ENCODE measurements at places on chromosomes 3 and 15.

DNA sequence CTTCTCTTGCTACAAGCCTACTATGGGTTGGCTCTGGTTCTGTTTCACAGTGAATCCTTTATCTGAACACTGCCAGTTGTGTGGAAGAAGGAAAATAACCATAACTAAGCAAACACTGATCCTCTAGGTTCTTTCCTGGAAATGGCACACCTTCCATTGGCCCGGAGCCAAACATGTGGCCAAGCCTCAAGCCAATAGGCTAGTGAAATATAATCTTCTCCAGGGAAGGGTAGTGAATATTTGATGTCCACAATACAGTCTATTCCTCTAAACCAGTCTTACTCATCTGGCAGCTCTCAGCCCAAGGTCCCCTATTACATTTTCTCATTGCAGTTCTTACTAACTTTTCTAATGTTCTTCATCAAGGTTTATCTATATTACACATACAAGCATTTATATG, 921.3 kb downstream of the TUSC7 start:
- DNase-seq: peak; percentile 52

DNA sequence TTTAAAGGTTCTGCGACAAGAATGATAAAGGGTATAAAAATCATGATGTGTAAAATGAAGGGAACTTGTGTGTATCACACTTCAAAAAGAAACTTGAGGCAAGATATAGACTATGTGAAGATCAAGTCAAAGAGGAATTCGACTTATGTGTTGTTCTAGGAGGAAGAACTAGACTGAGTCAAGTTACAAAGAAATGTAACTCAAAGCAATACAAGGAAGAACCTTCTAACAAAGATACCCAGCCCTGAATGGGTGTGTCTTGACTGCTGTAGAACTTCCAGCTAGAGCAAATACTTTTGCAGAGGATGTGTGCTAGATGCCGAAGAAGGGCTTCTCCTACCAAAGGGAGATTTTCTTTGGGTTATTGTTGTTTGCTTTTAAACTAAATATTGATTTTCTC, 2.4 kb downstream of the SLC49A4 start:
- DNase-seq: no peak

DNA sequence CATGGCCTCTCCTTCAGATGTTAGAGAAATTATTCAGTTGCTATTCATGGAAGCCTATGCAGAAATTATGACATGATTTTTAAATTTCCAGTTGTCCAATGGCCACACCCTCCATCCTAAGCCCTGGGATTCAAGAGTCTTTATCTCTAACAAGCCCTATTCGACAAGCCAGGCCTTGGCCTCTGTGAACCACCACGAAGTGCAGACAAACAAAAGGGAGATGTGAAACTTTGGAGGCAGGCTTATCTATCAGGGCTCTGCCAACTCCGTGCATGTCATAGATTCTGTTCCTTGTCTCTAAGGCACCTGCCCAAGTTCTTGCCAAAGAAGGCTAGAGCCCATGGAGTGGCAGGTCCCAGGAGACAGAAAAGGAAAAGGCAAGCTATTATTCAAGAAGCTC, 212.4 kb upstream of the ADAMTS9 start:
- DNase-seq: no peak

GRCh38 chr3:154013736-154014135, 107.5 kb upstream of the ARHGEF26 start:
- no peak for DNase-seq

DNA sequence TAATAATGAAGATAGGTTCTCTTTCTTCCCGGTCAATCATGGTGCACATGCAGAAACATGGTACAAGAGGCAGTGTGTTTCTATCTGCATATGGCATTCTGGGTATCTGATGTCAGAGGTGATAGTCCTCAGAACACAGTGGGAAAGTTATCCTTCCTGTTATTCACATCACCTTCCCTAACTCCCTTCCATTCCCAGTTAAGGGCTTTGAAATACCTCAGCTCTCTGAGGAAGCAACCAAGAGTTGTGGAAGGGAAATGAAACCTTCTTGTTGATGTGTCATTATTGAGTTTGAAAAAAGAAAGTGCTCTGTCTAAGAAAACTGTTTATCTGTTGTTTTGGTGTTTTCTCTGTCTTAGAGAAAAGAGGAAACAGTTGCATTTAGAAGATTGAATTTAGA, 21.9 kb upstream of the P2RY13 start:
- DNase-seq: no peak

DNA sequence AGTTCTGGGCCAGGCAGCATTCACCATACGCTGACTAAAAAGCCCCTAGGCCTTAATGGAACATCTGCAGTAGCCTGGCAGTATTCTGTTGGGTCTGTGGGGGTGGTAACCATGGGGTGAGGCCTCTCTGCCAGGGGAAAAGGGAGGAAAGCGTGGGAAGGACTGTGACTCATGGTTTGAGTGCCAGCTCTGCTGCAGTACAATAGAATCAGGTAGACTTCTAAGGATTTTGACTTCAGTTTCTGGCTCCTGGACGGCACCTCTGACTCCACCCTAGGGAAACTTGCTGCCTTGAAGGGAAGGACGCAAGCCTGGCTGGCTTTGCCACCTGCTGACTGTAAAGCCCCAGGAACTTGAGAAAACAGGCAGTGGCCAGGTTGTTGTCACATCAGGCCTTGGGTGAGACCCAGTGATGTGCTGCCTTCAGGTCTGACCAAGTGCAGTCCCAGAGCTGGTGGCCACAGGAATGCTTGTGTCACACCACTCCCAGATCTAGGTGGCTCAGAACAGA, 148.6 kb downstream of the SUCNR1 start:
- DNase-seq: peak; percentile 2

GRCh38 chr3:111210866-111211564, 139.4 kb downstream of the NECTIN3 start:
- DNase-seq: peak; percentile 16

GRCh38 chr3:100216713-100217112, 44.1 kb upstream of the TBC1D23 start:
- no peak for DNase-seq

- peak; percentile 5 for DNase-seq
These were observed 10.2 kb upstream of the TGFBR2 start for GRCh38 chr3:30596152-30596551.

DNA sequence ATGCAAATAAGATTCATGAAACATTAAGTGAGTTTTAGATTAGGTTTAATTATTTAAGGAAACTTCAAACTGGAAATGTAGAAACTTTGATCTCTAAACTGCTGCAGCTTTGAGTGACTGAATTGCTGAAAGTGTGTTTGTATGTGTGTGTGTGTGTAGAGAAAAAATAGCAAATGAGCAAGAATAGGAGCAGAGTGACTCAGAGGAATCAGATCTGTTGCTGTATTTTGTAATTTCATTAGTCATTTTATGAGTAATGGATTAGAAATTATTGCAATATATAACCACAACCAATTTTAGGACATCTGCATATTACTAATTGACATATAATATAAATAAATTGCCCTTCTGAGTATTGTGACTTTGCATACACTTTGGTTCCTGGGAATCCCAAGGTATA, 52.8 kb upstream of the SLC9A9 start:
- no peak for DNase-seq

- DNase-seq: no peak
These were observed 49.5 kb downstream of the CCDC12 start for GRCh38 chr3:46926871-46927717.

- no peak for DNase-seq
These were observed 11.5 kb downstream of the SNX33 start for GRCh38 chr15:75659141-75659771.

DNA sequence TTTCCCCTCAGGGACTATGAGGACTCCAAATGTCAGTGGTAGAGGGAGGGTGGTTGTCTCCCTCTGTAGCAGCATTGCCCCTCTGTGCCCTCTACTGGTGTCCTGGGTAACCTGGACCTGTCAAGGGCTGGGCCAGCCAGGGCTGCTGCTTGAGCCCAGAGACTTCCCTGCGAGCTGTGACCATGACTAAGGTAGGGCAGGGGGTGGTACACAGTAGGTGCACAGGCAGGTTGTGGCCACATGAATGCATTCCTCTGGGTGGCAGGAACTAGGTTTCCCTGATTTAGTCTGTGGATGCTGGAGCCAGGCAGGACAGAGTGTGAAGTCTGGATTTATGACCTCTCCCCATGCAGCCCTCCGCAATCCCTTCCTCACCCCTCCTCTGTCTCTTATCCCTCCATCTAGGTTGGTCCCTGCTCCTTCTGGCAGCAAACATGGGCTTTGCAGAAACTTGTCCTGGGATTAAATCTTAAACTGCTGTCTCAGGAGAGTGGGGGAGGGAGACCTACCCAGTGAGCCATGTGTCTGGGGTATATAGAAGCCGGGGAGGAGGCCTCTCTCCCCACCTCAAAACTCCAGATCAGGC, 8.7 kb upstream of the SEMA3F start:
- no peak for DNase-seq

DNA sequence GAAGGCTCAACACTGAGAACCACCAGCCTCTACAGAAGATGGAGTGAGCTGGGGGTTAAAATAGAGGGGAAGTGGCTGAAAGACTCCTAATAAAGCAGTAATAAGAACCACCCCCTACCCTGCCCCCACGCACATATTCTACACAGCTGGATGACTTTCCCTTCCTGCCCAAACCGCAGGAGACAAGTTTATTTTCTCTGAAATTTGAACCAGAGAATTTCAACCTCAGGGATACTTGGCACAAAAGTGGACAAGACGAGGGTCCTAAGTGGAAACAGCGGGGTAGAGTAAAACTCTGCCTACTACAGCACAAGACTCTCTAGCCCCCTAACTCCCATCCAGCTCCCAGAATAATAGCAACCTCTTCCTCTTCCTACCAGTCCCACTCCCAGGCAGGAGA, 28.4 kb downstream of the USF3 start:
- no peak for DNase-seq

DNA sequence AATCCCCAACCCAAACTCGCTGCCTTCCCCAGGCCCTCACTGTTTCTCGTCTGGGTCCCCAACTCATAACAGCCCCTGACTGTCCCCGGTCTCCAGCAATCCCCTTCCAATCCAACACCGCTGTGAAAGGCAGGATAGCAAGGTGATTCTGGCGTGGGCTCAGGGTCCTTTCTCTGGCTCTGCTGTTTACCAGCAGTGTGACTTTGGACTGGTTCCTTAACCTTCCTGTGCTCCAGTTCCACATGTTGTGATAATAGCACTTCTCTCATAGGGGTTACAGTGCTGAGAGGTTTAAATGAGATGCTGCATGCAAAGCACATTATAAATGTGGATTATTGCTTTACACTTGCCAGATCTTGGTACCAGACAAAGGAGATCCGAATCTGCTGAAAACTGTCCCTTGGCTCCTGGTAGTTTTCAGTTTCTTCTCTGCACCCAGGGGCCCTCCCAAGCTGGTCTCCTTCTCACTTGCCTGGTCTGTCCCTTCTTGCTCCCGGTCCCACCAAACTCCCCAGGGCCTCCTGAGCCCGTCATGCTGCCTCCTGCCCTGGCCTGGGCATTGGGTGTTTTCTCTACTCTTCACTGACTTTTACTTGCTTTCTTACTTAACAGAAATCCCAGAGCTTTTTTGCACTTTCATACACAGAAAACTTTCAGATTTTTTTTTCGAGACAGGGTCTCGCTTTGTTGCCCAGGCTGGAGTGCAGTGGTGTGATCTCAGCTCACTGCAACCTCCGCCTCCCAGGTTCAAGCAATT, 26.8 kb upstream of the CYP11A1 start:
- DNase-seq: no peak

DNA sequence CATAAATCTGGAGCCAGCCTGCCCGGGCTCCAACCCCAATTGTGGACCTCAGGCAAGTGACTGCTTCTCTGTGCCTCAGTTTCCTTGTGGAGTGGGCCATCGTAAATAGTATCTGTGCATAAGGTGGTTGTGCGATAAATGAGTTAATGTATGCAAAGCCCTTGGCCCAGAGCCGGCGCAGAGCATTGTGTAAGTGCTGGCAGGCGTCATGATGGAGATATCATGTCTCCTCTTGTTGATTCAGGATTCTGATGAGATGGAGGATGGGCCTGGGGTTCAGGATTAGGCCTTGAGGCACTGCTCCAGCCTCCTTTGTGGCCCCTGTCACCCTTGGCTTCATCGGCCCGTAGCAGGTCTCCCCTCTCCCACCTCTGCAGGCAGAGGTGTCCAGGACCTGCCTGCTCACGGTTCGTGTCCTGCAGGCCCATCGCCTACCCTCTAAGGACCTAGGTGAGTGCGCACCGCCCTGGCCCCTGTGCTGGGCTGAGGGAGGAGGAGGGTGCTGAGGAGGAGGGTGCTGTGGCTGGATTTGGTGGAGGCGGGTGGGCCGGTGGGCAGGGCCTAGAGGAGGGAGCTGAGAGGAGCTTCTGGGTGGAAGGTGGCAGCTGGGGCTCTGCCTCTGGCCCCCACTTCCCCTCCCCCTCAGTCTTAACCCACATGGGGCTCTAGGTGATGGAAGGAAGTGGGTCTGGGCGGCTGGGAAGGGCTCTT, 1.3 kb downstream of the PLA2G4B start:
- no peak for DNase-seq

DNA sequence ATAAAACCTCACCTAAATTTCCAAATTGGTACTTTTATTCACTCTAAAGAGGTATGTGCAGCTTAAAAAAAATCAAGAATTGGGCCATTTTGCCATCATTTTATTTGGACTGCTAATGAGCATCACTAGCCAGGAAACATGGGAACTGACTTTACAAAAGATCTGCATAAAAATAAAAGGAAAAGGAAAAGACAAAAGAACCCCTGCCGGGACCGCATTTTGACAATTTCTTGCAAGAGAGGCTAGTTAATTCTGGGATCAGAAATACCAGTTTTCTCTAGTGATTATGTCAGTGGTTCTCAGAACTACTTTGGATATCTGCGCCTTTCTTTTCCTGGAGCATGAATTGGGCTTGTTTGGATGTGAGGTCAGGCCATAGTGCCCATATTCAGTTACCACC, 289.2 kb downstream of the CHST2 start:
- no peak for DNase-seq

DNA sequence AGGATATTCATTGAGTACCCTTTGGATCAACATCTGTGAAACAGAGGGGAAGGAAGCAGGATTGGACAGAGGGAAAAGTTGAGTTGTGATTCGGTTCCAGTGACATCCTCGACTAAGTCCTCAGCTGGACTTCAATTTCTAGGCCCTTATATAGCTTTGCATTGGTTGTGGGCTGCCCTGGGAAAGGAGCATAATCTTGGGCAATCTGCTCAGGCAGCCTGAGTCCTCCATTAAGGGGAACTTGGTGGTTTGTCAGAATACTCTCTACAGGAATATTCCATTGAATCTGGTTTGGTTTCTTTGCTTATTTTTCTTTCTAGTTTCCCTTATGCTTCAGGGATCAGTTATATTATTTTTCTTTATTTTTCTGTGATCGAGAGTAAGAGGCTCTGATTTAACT, 94.1 kb downstream of the TCF12 start:
- DNase-seq: no peak

DNA sequence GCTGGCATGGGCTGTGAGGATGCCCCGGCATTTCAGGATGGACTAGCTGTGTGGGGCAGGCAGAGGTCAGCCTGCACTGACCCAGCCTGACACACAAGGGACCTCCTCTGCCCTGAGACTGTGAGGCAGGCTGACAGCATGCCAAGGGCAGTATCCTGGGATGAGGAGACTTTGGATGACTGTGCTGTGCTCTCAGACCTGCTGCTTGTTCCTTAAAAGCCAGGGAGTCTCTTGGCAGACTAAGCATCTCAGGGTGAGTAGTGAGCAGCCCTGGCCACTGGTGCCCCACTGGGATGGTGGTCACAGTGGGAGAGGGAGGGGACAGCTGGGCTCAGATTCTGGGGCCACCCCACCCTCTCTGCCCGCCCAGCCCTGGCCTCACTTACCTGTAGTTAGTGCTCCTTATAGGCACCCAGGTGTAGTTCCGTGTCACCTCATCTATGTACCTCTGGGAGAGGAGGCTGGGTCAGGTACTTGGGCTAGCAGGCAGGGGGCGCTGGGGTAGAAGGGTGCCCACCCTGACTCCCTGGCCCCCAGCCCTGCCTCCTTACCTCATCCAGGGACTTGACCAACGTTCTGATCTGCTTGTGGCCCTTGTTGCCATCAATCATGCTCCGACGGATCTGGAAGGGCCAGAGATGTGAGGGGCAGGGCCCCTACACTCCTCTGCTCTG, 16.1 kb upstream of the TMEM115 start:
- no peak for DNase-seq

All from NCI-H69 (cell line).